Dermis blood vessel endothelial cell (primary cell): ENCODE measurements at places on chromosomes 4 and X.

- DNase-seq: no peak
Observed at GRCh38 chr4:145722561-145722960, 42.6 kb downstream of the C4orf51 start.

GRCh38 chr4:145554691-145555090 lies 64.5 kb upstream of the MMAA start:
- no peak for DNase-seq

GRCh38 chr4:183830438-183830985 lies 74.6 kb upstream of the STOX2 start:
- DNase-seq: peak; percentile 41

GRCh38 chrX:30521440-30522182 lies 56.0 kb downstream of the TASL start:
- peak; percentile 0 for DNase-seq

DNA sequence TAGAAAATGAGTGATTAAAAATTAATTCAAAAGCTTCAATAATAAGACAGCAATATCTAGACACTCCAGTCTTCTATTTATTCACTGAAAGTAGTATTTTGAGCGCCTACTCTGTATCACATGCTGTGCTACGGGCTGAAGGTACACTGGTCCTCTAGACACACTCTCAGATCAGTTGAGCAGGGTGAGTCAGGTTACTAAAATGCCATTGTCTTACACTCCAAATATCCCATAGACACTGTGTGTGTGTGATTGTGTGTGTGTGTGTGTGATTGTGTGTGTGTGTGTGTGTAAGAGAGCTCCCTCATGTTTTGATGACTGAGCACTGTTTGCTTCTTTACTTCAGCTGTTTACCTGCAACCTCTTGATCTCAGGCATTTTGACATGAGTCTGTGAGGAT lies 342.8 kb upstream of the BOD1L1 start:
- peak; percentile 12 for DNase-seq

GRCh38 chr4:37463033-37463856 lies 218.7 kb downstream of the NWD2 start:
- no peak for DNase-seq

GRCh38 chr4:149709640-149710039 lies 106.0 kb downstream of the IQCM start:
- DNase-seq: no peak

DNA sequence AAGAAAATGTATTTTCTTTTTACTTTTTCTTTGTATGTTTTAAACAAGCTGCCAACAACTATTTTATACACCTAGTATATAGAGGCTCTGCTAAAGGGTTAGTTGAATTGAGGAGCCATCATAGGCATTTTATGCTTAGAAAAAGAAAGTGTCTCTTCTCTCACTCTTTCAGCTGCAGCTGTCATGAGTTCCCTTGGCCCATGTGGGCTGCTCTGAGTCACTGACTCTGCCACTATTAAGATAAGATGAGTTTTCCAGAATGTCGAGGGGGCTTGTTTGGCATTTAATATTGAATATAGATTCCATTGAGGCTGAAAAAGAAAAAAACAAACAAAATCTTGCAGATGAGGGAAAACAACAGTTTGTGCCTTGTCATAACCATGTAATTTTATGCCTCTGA lies 126.0 kb upstream of the PAQR3 start:
- DNase-seq: no peak

GRCh38 chr4:1216869-1217294 lies 32.0 kb downstream of the CTBP1 start:
- peak; percentile 52 for DNase-seq
